Inflammatory macrophage treated with lipopolysaccharide for 4 hours (primary cell): ENCODE measurements at places on chromosomes 3 and 15.
A peak's percentile ranks its signal among the peaks of the same experiment; 100 is the strongest.

- DNase-seq: peak; percentile 97
Measured at GRCh38 chr3:117036259-117036799, 326.8 kb downstream of the TUSC7 start.

DNA sequence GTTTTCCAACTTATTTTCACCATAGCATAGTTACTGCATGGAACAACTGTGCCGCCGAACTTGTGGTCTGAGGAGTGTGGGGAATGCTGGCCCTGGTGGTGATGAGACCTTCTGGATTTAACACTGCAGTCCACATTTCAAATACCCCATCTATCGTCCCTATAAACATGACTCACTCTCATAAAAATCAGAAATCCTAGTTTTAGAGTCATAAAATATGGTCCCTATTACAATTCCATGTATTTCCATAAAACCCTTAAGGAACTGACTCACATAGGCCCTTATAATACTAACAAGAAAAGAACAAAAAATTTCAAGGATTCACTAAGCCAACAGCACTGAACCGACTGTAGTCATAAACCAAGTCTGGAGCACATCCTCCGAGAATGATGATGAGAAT lies 147.2 kb downstream of the FOXP1 start:
- DNase-seq: no peak

DNA sequence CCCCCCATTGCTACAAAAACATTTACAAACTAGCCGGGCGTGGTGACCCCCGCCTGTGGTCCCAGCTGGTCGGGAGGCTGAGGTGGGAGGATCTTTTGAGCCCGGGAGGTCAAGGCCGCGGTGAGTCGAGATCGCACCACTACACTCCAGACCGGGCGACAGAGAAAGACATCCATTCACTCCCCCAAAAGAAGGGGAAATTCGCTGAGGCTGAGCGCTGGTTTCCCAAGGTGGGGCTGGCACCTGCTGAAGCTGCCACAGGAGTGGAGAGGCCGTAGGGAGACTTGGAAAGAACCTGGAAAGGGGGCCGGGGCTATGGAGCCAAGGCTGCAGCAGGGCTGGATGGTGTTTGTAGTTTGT lies 732 bp upstream of the CRTC3 start:
- DNase-seq: no peak

DNA sequence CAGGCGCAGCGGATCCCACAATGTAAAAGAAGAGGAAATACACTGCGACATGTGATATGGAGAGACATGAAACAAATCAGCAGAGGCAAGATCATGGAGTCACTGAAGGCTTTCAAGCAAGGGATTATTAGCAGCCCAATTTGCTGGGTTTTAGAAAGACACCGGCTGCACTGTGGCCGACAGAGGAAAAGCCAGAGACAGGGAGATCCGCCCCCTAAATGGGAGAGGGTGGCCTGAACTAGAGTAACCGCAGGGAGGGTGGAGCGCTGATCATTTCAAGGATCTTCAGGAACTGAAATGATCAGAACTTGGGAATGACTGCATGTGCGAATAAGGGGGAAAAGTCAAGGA lies 612 bp upstream of the C15orf40 start:
- no peak for DNase-seq

- no peak for DNase-seq
Measured at GRCh38 chr3:153445817-153446216, 283.8 kb downstream of the RAP2B start.

DNA sequence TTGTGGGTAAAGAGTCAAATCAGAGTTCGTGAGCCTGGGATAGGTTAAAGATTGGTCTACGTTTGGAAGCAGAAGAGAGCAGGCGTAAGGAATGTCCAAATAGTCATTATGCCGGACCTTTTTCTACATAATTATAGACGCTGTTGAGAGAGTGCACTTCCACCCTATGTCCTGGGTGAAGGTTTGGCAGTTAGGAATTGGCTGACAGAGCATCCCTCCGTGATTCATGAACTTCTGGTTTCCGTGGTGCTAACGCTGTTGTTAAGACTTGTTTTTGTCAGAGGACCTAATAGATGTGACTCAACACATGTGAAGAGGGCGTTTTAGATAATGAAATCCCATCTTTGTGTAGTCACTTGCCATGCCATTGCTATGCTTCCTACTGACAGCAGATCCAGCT lies 1.1 kb downstream of the EAF1 start:
- DNase-seq: peak; percentile 90

DNA sequence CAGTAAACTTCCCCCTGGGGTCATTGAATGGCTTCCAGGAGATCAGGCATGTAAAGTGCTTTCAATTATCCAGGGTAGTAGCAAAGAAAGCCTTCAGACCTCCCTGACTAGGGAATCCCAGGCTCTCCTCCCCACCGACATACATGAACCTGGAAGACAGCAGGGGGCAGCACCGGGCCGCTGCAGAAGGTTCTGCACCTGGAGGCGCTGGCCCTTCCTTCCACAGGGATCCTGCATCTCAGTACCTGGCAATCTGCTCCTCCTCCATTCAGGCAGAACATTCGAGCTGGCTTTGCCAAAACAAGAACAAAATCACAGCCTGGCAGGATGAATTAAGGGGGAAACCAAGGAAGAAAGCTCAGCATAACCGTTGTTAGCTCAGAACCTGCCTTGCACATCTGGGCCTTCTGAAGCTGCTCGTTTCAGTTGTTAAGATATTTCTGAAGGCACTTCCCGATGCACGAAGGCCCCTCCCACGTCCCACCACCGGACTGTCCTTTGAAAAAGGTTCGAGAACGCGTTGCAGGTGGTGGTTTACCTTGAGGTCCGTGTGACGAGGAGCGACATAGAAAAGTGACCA lies 237.7 kb downstream of the SLCO3A1 start:
- no peak for DNase-seq

DNA sequence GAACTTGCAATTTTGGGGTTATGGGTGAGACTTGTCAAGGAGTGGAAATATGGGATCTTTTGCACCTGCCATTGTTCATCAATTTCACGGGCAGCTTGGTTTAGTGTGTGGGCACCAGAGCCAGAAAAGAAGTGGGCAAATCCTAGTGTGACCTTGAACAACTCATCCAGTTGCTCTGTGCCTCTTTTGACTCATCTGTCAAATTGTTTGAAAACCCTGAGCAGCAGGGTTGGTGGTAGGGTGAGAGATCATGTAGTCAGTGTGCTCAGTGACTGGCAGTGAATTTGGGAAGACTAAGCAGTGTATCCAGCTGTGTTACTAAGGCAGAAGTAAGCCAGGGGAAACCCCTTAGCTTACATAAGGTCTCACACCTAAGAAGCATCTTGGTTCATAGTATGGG lies 293.0 kb upstream of the TRIM42 start:
- no peak for DNase-seq

GRCh38 chr15:46170326-46170725 lies 535.5 kb downstream of the SQOR start:
- no peak for DNase-seq

DNA sequence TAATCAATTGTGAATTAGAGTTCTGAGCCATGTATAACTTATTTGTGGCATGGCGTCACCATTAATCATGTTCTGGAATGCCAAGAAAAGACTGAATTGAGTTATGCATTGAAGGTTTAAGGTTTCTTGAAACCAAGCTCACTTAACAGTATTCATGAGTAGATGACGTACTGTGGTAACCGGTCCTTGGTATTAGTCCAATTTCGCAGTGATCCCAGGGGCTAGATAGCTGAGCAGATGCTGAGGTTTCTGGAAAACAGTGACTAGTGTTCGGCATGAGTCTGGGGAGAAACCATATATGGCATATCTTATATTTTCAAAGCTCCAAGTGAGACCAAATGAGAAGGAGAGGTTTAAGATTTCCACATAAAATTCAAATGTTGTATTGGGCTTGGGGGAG lies 218.3 kb upstream of the LYSMD4 start:
- no peak for DNase-seq

- DNase-seq: no peak
Measured at GRCh38 chr15:23897531-23897930, 210.4 kb upstream of the NDN start.

DNA sequence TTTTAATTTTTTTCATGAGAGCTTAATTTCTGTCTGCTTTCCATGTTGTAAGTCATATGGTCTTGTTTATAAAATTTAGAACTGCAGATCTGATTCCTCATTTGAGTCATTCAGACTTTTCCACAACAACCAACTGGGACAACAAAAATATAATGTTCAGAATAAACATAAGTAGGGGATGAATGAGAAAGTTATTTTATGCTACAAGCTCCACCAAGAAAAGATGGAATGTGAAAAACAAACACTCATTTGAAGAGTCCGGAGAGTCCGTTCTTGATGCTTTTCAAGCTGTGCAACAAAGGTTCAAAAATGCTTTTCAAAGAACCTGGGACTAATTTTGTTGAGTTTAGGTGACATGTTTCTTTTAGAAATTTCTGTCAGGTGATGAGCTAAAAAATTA lies 9.2 kb downstream of the FRMD4B start:
- no peak for DNase-seq

- no peak for DNase-seq
Measured at GRCh38 chr3:37642670-37643598, 218.7 kb upstream of the CTDSPL start.

DNA sequence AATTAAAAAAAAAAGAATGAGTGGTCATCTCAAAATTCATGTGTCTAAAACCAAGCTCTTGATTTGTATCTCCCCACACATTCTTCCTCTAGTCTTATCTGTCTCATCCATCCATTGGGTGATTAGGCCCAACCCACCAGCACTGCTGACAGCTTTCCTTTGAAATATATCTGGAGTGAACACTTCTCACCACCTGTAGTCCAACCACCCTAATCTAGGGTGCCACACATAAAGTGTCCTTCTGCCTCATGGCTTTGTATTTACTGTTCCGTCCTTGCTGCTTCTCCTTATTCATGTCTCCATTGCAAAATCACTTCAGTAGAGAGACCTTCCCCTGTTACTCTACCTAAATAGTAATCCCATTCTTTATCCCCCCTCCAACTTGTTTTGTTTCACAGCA lies 82.4 kb upstream of the PTX3 start:
- DNase-seq: no peak
